ENCODE measurements at places on chromosomes 4 and X.
A peak's percentile ranks its signal among the peaks of the same experiment; 100 is the strongest.

DNA sequence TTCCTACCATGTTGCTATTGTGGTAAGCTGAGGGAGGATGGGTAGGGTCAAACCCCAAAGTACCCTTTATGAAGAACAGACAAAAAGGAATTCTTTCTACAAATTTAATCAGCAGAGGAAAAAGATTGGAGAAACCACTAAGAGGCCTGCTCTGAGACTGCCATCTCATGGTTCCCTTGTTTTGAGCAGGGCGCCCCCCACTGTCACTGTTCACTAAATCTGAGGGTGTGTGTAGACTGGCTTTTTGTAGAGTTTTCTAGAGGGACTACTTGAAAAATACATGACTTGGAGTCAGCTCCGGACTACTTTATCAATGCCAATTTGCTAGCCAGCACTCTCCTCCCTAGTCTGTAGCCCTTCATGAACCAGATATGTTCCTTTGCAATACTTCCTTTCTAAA lies 324.8 kb downstream of the FRMPD4 start:
- H3K36me3 ChIP-seq = no peaks in the 10 kb centered on the region
- no peak overlapping the region for H3K4me3 ChIP-seq
- H3K4me1 ChIP-seq = no peaks in the 10 kb centered on the region
- H3K27ac ChIP-seq = no peak overlapping the region
- DNase-seq = no peak

DNA sequence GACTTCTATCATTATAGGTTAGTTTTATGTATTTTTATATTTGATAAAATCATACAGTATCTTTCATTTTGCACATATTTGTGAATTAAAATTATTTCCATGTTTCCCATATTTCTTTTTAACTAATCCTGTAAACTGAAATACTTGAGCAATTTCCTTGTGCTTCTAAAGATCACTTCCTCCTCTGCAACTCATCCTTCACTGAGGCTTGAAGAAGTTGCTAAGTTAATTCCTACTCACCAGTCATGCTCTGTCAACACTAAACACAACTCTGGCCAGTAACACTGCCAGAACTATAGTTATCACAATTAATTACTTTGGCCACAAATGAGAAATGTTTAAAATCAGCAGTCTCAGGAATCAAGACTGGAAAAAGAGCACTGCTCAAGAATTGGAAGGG lies 6.7 kb downstream of the SPATA4 start:
- H3K27ac ChIP-seq = no peak overlapping the region
- H3K4me1 ChIP-seq = no peaks in the 10 kb centered on the region
- no peak overlapping the region for H3K4me3 ChIP-seq

DNA sequence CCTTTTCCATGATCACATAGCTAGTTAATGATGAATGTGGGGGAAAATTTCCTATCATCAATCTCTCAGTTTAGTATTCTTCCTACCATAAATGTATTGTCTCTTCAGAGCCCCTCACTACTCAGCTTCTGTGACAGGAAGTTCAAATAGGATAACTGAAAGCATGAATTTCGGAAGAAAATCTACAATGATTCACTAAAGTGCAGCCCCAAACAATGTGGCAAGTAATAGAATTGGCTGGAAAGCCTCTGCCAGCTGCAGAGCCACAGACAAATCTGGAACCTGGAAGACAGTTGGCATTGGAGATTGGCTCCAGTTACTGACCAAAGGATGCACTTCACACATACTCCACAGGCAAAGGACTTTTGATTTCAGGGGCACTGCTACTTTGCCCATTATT lies 35.2 kb downstream of the EGF start:
- DNase-seq = no peak
- no peaks in the 10 kb centered on the region for H3K27me3 ChIP-seq
- H3K4me1 ChIP-seq = no peaks in the 10 kb centered on the region

DNA sequence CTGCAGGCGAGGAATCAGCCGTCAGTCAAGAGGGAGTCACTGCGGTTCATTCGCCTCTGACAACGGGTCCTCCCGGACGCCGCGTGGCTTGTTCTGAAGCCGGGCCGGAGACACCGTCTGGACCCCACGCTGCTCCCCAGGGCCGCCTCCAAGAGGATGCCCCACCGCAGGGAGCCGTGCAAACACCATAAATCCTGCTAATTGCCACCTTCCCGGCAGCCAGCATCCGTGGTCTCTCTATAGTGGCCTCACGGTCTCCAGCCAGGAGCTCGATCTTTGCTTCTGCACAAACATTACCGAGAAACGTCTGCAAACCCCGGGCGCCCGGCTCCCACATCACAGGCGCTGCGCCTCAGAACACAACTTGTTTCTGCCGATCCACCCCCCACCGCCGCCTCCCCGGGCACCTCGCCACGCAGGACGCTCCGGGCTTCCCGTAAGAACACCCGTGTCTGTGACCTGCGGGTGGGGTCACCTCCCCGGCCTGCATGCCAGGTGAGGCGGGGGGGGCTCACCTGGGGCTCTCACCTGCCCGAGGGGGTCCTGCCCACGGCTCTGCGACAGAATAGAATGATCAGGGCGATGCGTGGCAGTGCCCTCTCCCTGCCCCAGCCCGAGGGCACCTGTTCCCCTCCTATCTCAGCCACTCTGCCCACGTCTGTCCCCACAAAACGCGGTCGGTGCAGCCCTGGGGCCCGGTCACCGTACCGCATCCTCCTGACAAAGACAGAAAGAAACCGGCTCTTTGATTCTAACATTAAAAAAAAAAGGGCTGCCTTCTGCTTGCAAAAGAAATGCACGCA lies 32.4 kb upstream of the PPP2R3B start:
- H3K4me1 ChIP-seq = peaks cover 3% of the 10 kb centered on the region
- H3K36me3 ChIP-seq = no peaks in the 10 kb centered on the region
- no peak for DNase-seq
- H3K4me3 ChIP-seq = no peak overlapping the region
- no peak overlapping the region for H3K27ac ChIP-seq
- no peaks in the 10 kb centered on the region for H3K27me3 ChIP-seq

DNA sequence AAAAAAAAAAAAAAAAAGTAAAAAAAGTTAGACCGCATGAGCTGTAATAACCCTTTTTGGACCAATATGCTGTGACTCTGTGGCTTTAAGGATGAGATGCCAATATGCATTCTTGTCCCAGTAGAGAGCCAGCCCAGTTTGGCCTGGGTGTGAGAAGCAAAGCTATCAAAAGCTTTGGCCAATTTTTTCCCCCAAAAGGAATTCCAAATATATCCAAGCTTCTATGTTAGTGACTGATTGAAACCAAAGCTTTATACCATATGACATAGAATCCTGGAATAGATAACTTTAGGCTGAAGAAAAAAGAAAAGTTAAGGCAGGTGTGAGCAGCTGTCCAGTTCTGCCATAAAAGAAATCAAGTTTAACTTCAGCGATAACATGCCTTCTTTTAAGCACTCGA lies 30.5 kb upstream of the RBPJ start:
- no peak for DNase-seq
- H3K36me3 ChIP-seq = no peaks in the 10 kb centered on the region
- no peaks in the 10 kb centered on the region for H3K4me1 ChIP-seq
- H3K27ac ChIP-seq = no peak overlapping the region
- H3K27me3 ChIP-seq = no peaks in the 10 kb centered on the region

GRCh38 chr4:26238426-26238777 lies 82.4 kb upstream of the RBPJ start:
- H3K27me3 ChIP-seq = no peaks in the 10 kb centered on the region
- H3K36me3 ChIP-seq = no peaks in the 10 kb centered on the region
- peaks cover 6% of the 10 kb centered on the region for H3K4me1 ChIP-seq
- peak overlapping the region; percentile 79 for H3K27ac ChIP-seq

GRCh38 chr4:38562751-38563198 lies 101.2 kb upstream of the KLF3 start:
- H3K27me3 ChIP-seq = no peaks in the 10 kb centered on the region
- peak; percentile 7 for DNase-seq
- no peaks in the 10 kb centered on the region for H3K36me3 ChIP-seq
- H3K27ac ChIP-seq = no peak overlapping the region
- H3K4me3 ChIP-seq = no peak overlapping the region

GRCh38 chr4:55125087-55125721 lies at the start of gene KDR:
Gene KDR, minus strand, starts transcription at chr4:55125595. Its CDS starts 302 bp downstream, at chr4:55125293.
- peak within 1 kb of the TSS; percentile 33 for H3K4me3 ChIP-seq
- H3K27ac ChIP-seq = peak within 1 kb of the TSS; percentile 28
- H3K36me3 ChIP-seq = no peaks in the 10 kb centered on the region
- no peak for DNase-seq
- H3K4me1 ChIP-seq = no peaks in the 10 kb centered on the region
- no peaks in the 10 kb centered on the region for H3K27me3 ChIP-seq

GRCh38 chrX:13013363-13014110 lies 30.9 kb downstream of the FAM9C start:
- DNase-seq = no peak
- H3K27ac ChIP-seq = peak overlapping the region; percentile 69
- H3K4me1 ChIP-seq = peaks cover 15% of the 10 kb centered on the region

DNA sequence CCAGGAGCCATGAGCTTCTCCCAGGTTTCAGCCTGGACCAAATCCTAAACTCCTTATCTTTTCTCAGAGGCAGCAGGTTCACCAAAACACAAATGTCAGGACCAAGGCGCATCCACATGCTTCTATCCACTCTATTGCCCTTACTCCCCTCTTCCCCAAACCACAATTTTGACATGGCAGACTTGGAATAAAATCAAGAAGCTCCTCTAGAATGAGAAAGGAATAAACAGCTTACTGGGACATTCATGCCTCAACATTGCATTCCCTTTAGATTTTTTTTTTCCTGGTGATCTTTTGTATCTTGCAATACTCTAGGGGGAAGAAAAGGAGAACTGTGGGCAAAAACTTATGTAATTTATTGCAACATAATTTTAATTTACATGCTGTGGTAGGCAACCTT lies 119.1 kb downstream of the TSPAN5 start:
- no peaks in the 10 kb centered on the region for H3K27me3 ChIP-seq
- no peaks in the 10 kb centered on the region for H3K4me1 ChIP-seq
- no peak overlapping the region for H3K4me3 ChIP-seq
- no peak for DNase-seq
- no peak overlapping the region for H3K27ac ChIP-seq

DNA sequence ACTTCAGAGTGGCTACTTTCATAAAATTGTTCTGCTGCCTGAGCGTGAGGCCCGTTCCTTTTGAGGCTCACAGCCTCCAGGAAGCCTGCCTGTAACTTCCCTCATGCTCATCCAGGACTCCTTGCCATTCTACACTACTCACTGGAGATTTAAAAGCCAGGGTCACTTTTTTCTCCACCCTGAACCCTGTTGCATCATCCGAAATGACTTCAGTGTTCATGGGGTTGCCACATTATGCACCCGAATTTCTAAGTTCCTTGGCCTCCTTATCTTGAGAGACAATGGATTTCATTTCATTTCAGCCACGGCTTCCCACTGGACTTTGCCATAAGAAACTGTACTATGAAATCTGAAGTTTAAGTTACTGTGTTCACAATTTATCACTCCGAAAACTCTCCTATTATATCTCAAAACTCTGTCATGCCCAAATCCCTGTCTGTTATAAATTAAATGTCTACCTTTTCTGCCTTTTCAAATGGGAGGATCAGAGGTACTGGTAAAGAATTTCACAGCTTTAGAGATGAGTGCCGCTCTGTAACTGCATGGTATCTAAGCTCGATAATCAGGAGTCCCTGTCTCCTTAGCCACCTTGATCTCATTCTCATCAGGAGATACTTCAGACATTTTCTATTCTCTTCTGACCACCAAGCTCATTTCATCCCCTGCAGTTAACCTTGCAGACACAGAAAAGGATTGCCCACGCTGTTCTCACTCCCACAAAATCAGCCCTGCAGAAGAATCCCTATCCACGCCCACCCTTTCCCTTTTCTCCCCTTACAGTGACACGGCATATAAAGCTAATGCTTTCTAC lies 59.9 kb downstream of the TRIML1 start:
- H3K4me3 ChIP-seq = no peak overlapping the region
- no peak overlapping the region for H3K27ac ChIP-seq
- no peaks in the 10 kb centered on the region for H3K36me3 ChIP-seq
- no peaks in the 10 kb centered on the region for H3K27me3 ChIP-seq
- DNase-seq = no peak

- H3K4me1 ChIP-seq = no peaks in the 10 kb centered on the region
- DNase-seq = no peak
- no peaks in the 10 kb centered on the region for H3K27me3 ChIP-seq
These were observed 93.3 kb downstream of the GRIA3 start for GRCh38 chrX:123277347-123277746.

DNA sequence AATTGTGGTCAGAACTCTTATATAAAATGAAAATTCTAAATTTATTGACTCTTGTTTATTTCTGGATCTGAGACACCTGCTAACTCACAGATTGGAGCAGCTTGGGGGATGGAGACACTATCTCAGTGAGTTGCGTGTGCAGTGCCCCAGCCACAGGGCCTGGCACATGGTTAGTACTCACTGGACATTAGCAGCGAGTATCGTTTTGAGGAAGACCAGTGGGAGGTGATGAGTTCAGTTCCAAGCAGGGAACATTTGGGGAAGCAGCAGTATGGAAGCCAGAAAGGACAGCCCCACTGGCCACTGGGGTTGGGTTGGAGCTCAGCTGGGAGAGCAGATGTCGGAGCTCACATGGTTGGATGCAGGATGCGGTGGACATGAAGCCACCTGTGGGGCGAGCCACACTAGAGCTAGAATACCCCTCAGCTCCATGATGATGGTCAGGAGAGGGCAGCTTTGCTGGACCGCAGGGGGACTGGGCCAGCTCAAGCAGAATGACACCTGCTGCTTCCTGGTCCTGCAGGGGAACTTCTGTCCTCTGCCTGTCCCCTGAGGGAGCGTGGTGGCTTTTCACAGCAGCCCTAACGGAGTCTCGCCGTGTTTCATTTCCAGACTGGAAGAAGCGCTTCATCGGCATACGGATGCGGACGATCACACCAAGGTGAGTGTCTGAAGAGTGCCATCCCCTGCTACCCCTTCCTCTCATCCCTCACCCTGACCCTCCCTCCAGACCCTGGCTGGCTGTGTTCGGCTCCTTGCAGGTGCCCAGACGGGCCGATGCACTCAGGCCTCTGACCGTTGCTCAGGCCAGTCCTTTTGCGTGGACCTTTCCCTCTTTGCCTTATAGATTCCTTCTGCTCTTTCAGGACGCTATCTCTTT lies 32.5 kb downstream of the HTRA3 start:
- no peak overlapping the region for H3K4me3 ChIP-seq
- no peaks in the 10 kb centered on the region for H3K36me3 ChIP-seq
- DNase-seq = no peak
- H3K4me1 ChIP-seq = no peaks in the 10 kb centered on the region

DNA sequence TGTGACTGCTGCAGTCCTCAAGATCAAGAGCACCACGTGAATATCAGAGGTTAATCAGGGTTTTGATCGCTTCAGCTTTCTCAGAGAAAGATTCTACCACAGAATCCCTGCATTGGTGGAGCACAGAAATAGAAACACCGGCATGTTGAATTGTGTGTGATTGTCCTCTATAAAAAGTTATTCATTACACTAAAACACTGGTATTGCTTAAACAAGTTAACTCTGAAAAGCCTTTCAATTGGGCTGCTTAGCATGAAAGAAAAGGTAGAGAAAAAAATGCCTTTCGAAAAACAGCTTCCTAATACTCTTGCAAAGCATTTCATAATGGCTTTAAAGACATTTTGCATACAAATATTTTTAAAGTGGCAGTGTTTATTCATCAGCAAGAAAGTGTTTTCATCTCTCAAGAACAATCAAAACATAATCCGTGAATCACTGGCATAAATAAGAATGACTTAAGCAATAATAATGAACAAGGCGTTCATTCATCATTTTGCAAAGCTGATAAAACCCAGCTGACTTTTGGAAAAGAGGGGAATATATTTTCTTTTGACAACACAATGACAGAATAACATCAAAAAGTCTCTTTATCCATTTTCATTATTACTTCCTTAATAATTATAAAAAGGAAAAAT lies 61.1 kb downstream of the HELT start:
- H3K27me3 ChIP-seq = no peaks in the 10 kb centered on the region
- no peak overlapping the region for H3K4me3 ChIP-seq
- H3K36me3 ChIP-seq = no peaks in the 10 kb centered on the region
- DNase-seq = no peak
